Right kidney (tissue), 9 donors: ENCODE measurements at places on chromosomes 1 and 21.

DNA sequence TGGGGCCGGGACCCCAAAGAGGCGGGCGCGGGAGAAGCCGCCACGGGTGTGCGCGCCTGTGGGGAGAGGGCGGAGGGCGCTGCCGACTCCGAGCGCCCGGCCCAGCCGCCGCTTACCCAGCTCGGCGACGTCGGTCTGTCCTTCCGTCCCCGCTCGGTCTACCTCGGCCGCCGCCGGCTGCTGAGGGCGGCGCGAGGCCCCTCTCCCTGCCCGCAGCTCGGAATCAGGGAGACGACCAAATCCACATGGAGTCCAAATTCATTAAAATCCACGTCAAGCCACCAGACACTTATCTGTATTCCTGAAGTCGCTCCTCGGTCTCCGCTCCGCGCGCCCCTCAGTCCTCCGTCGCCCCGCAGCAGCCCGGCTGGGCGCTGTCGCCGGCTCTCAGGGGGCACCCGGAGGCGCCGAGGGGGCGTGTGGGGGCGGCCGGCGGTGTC, 637 bp downstream of the PLXNA2 start:
- DNase-seq, result peak; percentile 88

DNA sequence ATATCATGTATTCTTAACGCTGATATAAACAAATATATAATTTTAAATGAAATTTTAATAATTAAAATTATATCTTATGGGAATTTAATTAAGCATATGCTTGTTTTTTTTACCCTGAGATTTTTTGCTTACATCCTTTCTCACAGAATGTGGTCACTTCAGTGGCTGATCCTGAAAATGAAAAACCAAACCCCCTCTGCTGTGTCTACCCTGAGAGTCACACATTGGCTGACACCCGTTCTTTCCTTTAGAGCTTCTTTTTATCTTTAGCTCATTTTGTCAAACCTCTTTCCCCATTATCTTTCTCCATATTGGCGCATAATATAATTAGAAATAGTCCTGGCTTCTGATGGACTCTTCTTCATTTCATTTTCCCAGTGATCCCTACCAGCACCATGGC, 10.8 kb upstream of the CACYBP start:
- no peak for DNase-seq

- DNase-seq, result no peak
These were observed 132.2 kb downstream of the PAPPA2 start for GRCh38 chr1:176595217-176595616.

DNA sequence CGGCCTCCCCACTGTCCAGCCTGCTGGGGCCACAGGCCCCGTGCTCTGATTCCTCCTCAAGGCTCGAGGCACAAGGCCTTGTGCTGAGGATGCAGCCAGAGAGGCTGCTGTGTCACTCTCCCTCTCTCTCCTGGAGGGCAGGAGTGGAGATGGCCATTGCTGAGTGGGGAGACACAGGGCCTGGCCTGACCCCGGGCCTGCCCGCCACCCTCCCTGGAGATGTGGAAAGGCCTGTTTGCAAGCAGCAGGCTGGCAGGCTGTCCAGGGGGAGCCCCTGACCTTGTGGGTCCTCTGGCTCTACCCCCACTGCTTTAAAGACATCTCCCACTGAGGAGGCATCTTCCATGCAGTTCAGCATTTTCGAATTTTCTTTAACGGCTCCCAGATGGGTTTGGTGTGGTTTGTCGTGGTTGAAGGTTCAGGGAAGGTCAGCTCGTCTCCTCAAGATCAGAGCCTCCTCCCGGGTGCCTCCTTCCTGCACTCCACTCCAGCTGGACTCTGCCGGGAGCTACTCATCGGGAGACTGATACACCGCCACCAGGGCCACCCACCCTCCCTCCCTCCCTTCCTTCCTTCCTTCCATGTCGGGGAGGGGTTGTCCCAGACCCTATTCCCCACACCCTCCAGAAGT, 69.1 kb downstream of the SPSB1 start:
- no peak for DNase-seq

DNA sequence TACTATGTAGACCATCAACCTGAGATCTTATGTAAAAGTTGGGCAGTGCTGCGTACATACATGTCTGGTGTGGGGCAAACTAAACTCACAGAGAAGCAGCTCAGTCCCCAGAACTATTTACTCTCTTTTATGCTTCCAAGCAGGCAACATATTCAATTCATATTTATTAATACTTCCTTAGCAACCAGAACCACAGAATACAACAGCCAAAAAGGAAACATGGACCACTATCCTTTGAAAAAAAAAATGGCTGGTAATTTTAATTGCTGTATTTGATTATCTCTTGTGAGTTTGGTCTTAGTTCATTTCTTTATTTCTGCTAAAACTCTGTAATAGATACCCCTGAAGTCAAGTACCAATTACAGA, 1.5 kb upstream of the PPP1R15B start:
- no peak for DNase-seq

GRCh38 chr1:60809204-60809980, 273.0 kb upstream of the NFIA start:
- DNase-seq, result no peak

GRCh38 chr1:19366599-19367536, 54.7 kb downstream of the SLC66A1 start:
- no peak for DNase-seq

- DNase-seq, result no peak
These were observed 1.2 kb downstream of the TNFRSF18 start for GRCh38 chr1:1204998-1205768.

- no peak for DNase-seq
These were observed 1.1 kb downstream of the LGALS8 start for GRCh38 chr1:236524895-236525184.

DNA sequence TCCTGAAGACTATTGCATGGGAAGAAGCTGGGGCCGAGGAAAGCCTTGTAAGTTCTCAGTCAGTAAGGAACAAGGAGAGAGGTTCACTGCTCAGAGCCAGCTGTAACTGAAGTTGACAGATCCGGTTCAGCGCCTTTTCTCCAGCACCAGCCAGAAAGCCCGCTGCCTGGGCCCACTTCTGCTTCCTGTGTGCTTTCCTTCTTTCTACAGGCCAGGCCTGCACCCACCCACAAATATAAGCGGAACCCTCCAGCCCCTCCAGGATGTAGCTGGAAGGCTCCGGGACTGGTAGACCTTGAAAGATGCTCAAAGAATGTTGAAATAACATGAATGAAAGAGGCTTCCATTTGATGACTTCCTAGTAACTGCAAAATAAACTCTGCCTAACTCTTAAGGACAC, 38.8 kb downstream of the PARP1 start:
- DNase-seq, result no peak

- no peak for DNase-seq
These were observed 26.5 kb upstream of the SLC45A3 start for GRCh38 chr1:205706601-205707502.

GRCh38 chr1:219555806-219556205, 57.1 kb downstream of the ZC3H11B start:
- no peak for DNase-seq

- peak; percentile 79 for DNase-seq
These were observed 101.9 kb downstream of the PLPP3 start for GRCh38 chr1:56477164-56478111.

- DNase-seq, result no peak
These were observed 31.5 kb downstream of the RIMS3 start for GRCh38 chr1:40633931-40634376.

DNA sequence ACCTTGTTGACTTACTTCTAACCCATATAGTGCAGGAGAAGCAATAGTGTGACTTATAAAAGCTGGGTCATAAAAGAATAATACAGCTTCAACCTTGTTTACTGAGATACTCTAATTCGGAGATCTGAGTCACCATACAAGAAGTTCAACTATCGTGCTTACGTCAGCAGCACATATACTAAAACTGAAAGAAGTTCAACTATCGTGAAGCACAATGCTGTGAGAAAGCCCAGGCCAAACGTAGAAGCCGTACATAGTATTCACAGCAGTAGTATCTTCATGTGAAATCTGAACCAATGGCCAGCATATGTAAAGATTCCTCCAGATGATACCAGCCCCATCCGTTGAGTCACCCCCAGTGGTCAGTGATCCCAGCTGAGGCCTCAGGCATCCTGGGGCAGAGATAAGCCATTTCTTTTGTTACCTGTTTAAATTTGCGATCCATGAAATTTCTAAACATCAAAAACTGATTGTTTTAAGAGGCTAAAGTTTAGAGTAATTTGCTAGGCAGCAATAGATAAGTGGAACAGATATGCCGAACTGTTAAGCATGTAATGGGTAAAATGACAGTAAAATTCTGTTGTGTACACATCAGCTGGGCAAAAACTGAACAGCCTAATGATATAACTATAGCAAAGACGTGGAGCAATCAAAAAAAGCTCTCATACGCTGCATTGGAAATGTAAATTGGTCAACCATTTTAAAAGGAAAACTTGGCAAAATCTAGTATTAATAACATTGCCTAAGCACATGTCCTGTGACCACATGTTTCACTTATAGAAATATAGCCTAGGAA, 53.9 kb upstream of the SAMD13 start:
- DNase-seq, result no peak

- DNase-seq, result no peak
These were observed 6.1 kb upstream of the TLCD4 start for GRCh38 chr1:95111014-95111413.

DNA sequence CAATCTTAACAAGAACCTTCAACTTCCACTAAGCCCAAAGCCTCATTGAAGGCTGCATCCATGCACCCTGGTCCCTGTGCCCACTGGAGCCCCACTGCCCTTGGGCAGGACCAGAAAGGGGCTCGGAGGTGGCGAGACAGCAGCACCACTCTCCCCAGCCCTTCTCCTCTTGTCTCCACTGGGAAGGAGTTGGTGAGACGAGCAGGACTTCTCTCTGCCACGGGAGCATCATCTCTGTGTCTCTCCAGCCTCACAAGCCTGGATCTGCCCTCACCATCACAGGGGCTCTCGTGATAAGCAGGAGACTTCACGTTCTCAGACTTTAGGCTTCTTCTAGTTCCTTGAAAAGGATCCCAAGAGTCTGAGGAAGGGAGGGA, 7.2 kb upstream of the ETV3L start:
- DNase-seq, result no peak

GRCh38 chr1:171935664-171936063, 94.4 kb downstream of the DNM3 start:
- no peak for DNase-seq

DNA sequence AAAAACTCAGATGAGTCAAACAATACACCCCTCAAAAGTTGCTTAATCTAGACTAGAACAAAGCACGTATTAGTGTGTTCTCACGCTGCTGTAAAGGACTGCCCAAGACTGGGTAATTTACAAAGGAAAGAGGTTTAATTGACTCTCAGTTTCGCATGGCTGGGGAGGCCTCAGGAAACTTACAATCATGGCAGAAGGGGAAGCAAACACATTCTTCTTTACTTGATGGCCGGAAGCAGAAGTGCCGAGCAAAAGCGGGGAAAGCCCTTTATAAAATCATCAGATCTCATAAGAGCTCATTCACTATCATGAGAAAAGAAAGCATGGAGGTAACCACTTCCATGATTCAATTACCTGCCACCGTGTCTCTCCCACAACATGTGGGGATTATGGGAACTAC, 10.1 kb downstream of the JAM2 start:
- DNase-seq, result no peak

- no peak for DNase-seq
These were observed 14.7 kb upstream of the HMGB4 start for GRCh38 chr1:33849211-33849610.

DNA sequence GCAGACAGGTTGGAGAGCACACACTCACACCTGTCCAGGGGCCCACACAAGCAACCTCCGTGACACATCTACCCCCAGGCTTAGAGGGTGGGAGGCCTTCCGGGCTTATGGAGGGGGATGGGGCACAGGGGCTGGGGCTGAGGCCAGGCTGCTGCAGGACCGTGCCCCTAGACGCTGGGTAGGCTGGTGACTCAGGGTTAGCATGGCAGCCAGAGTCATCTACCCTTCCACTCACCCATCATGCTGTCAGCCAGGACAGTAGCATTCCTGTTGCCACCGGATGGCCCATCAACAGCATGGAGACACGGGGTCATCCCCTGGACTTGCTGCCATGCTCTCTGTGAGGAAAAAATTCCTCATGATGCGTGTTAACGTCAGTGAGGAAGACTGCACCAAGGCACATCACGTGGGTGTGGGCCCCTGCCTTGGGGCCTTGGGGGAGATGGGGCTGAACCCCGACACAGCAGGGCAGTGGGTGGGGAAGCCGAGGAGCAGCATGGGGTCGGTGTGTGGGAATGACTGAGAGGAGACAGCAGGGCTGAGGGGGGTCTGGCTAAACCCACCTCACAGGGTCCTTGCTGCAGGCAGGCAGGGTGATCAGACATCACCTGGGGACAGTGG, 52.8 kb downstream of the WNT9A start:
- no peak for DNase-seq

DNA sequence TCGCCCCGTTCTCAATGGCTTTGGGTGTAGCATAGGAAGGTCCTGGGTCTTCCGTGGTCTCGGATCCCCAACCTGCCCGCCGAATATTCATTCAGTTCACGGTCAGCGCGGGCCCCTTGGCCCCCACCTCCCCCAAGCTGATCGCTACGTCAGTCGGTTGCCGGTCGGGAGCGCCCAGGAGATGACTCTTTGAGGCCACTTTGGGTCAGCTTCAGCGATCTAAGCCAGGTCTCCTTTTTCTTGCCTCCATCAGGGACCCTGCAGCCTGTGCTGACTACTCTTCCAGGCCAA, 12.8 kb downstream of the HLX start:
- no peak for DNase-seq

DNA sequence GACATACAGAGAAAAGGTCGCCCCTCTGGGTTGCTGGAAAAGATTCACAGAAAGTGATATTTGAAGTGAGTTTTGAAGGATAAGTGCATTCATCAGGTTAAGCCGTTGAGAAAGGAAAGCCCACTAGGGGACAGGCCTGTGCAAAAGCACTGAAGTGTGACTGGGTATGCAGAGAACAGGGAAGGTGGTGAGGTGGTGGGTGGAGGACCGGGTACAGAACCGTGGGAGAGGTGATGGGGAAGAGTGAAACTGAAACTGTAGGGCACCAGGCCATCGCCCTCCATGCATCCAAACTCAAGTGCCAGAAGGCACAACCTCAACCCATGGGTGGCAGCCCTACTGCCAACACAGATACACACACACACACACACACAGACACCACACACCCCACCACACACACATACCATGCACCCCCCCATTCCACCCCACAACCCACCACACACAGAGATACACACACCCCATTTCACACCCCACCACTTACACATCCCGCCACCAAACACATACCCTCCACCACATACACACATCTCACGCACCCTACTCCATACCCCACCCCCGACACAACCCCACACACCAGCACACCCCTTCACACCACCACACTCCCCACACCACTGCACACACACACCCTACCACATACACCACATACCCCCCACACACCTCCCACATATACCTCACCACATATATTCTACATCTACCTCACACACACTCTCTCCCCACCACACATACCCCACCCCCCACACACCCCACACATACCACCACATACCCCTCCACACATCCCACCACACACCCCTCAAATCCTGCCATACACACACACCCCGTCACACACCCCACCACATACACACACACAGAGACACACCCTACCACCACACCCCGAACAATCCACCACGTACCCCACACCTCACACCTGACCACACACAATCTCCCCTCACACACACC, 59.0 kb downstream of the TSEN15 start:
- DNase-seq, result no peak
